ENCODE measurements at places on chromosomes 1 and 21. TPM values are rescaled to one million over a fixed set of nuclear protein-coding genes. Genes with fewer than 3 reads are reported as not detected.

The AVPR1B gene
- not detected for total RNA-seq

The ESPN gene
- total RNA-seq: 0.50 TPM

The LGR6 gene
- 0.42 TPM for total RNA-seq

The OLFML3 gene
- 4.1 TPM for total RNA-seq

The TMPRSS15 gene
- not detected for total RNA-seq

The LHX4 gene
- total RNA-seq: 0.54 TPM

The DISP1 gene
- 1.3 TPM for total RNA-seq

The KRTAP13-2 gene
- total RNA-seq: not detected

The EPHA10 gene
- total RNA-seq: 0.96 TPM

The AXDND1 gene
- 0.45 TPM for total RNA-seq

The TP73 gene
- total RNA-seq: 0.42 TPM

The IL22RA1 gene
- total RNA-seq: 9.6 TPM

The TNFAIP8L2 gene
- total RNA-seq: not detected

The KPRP gene
- total RNA-seq: not detected

The C1orf167 gene
- total RNA-seq: not detected

The PRDM16 gene
- total RNA-seq: 0.09 TPM

The KRTAP11-1 gene
- not detected for total RNA-seq

The LRRN2 gene
- 11.8 TPM for total RNA-seq

The SOX13 gene
- total RNA-seq: 19.5 TPM

The EFNA3 gene
- 8.4 TPM for total RNA-seq

The ECM1 gene
- total RNA-seq: 3.1 TPM

The PCSK9 gene
- 3.9 TPM for total RNA-seq

Data from A549 treated with GW870086 at 1 μM for 4 hours (cell line).